ENCODE measurements at places on chromosomes 6 and 20. TPM values are rescaled to one million over a fixed set of nuclear protein-coding genes. Genes with fewer than 3 reads are reported as not detected.

FGD2 gene
- total RNA-seq: 3.2 TPM

TEAD3 gene
- 1.7 TPM for total RNA-seq

GRCh38 chr6:162468326-162468725 is 259.2 kb downstream of the PRKN start:
- no peaks in the 10 kb centered on the region for H3K27me3 ChIP-seq
- no peak overlapping the region for H3K27ac ChIP-seq
- no peak for DNase-seq
- H3K4me3 ChIP-seq: no peak overlapping the region
- H3K4me1 ChIP-seq: no peaks in the 10 kb centered on the region

DNA sequence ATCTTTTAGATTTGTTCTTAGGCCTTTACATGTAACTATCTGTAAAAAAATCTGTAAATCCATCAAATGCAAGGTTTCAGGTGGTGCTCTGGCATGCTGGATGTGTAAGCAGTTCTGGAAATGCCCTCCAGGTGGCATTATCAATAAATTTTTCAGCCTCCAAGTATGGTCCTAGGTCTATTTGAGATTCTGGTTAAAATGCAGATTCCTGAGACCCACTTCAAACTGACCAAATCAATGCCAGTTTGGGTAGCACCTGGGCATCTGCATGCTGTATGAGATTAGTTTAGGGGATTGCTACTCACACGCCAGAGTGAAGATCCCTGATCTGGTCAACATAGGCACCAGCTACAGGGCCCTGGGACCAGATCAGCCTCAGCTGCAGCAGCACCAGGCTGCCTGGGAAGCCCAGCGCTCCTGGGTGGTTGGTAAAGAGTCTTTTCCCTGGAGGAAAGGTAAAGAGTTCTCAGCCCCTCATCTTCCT is 507.3 kb upstream of the CITED2 start:
- no peaks in the 10 kb centered on the region for H3K4me1 ChIP-seq
- no peaks in the 10 kb centered on the region for H3K36me3 ChIP-seq
- peak; percentile 25 for DNase-seq
- H3K27me3 ChIP-seq: no peaks in the 10 kb centered on the region

DNA sequence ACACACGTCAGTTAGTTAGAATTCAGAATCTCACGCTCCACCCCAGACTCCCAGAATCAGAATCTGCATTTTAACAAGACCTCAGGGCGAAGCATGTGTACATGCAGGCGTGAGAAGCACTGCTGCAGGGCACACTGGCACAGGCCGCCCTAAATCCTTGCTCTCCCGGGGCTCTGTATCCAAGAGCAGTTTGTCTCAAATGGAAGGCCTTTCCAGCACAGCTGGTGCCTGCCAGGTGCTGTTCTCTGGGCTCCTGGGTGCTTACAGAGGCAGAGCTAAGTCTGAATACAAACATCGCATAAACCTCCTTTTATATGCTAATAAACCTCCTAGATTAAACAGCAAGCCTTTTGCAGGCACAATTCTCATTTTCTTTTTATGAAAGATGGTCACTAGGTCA is 119.1 kb upstream of the CD93 start:
- H3K27me3 ChIP-seq: peaks cover 27% of the 10 kb centered on the region
- no peak overlapping the region for H3K27ac ChIP-seq
- H3K4me3 ChIP-seq: no peak overlapping the region

DOK5 gene
- 1.2 TPM for total RNA-seq

DNA sequence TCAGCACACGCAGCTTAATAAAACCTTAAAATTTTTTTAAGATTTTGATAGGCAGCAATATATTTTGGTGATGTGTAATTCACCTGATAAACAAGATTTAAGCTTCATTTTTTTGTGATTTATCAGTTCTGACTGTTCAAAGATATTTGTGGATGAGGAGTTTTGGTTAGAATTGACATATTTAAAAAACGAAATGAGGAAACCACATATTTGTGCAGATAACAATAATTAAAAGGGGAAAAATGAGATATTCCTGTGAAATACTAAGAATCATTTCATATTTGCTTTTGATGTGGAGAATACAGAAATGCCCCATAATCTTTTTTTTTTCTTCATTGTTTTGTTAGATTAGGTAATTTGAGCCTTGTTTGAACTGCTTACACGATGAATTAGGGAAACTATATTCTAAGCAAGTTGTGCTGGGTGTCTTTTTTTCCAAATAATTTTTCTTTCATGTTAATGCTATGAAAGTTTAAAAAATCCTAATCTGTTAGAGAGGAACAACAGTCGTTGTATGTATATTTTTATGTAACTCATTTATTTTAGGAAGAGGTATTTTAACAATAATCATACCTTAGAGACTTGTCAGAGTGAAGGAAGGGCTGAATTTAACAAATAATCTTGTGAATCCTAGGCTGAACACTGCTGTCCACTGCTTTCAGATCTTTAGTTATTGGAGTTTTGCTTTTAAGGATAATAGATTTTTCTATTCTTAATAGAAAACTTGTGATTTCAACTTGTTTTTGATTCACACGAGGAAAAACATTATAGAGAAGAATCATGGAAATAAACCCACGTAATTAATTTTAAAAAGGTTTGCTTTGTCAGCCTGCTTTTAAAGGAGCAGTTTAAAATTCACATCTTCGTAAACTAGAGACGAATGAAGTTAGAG is 4.0 kb downstream of the ARID1B start:
- H3K27me3 ChIP-seq: no peaks in the 10 kb centered on the region
- peaks cover 59% of the 10 kb centered on the region for H3K4me1 ChIP-seq
- no peak for DNase-seq
- peak overlapping the region; percentile 97 for H3K27ac ChIP-seq
- peaks cover 7% of the 10 kb centered on the region for H3K36me3 ChIP-seq

DNA sequence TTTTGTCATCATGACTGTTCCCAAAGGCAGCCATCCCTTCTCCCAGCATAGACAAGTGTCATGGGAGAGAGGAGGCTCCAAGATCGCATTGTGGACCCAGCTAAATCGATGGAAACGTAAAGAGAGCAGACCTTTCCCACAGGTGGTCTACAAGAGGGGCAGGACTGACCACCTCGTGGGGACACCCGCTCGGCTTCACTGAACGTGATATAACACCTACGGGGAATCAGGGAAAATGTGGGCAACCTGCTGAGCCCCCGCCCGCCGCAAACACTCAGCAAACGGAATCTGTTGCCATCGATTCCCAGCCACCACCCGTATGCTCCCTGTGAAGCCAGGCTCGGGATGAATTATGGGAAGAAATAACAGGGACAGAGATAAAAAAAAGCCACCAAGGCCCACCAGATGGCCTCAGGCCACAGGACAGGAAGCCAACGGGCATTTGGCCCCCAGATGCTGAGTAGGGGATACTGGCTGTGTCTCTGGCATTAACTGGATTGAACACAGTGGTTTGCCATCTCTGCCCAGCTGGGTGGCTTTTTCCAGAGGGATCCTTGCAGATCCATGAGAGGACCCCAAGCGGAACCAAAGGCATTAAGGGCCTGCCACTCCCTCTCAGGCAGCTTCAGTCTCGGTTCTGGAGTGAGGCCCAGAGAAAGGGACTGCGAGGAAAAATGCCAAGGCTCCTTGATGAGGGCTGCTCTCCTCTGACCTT is 44.4 kb downstream of the BMP7 start:
- peaks cover 11% of the 10 kb centered on the region for H3K27me3 ChIP-seq
- no peak for DNase-seq
- H3K36me3 ChIP-seq: no peaks in the 10 kb centered on the region
- no peak overlapping the region for H3K27ac ChIP-seq
- H3K4me3 ChIP-seq: no peak overlapping the region

DNA sequence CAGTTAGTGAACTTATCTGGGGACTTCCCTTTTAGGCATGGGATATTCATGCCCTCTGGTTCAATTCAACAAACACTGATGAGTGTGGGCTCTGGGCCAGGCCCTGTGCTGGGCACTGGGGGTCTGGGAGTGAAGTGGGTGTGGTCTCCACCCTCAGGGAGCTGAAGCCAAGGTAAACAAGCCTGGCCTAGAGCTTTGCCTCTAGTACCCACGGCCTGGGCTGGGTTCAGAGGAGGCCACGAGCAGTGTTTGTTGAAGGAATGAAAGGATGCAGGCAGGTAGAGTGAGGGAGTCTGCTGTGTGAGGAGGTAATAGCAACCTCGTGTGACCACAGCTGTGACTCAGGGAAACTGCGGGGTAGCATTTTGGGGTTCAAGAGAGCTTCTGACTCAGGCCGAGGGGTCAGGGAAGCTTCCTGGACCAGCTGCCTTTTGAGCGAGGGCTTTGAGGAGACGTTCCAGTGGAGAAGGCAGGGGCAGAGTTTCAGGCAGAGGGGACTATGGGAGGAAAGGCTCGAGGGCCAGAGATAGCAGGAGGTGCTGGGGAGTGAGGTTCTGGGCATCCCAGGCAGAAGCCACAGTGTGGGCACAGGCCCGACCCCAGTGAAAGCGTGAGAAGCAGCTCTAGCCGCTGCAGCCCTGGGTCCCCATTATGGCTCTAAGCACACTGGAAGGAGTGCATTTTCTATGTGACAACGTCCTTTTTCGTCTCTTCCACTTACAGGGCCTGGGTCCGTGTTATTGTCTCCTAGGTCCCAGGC is 5.6 kb downstream of the MYLK2 start:
- H3K27me3 ChIP-seq: no peaks in the 10 kb centered on the region
- DNase-seq: no peak
- H3K36me3 ChIP-seq: no peaks in the 10 kb centered on the region
- H3K4me3 ChIP-seq: no peak overlapping the region
- no peak overlapping the region for H3K27ac ChIP-seq
- H3K4me1 ChIP-seq: no peaks in the 10 kb centered on the region

All from activated T-cell treated with anti-CD3 and anti-CD28 coated beads, Interleukin-2, amount 50 U/mL, for 72 hours (primary cell).